Mesenteric fat pad (tissue), 1 donor: ENCODE measurements at places on chromosomes 1 and 21.

DNA sequence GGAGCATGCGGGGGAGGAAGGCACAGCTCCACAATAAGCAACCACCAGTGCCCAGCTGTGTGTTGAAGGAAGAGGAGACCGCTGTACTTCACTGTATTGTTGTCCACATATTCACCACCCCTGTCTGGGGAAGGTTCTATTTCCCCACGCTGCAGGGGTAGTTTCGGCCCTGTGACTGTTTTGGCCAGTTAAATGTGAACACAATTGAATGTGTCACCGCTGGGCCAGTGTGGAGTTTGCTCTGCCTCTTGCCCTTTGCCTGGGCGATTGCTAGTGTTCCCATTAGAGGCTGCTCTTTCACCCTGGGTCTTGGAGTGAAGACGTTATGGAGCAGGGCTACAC lies 32.6 kb downstream of the UBE4B start:
- no peak for DNase-seq

DNA sequence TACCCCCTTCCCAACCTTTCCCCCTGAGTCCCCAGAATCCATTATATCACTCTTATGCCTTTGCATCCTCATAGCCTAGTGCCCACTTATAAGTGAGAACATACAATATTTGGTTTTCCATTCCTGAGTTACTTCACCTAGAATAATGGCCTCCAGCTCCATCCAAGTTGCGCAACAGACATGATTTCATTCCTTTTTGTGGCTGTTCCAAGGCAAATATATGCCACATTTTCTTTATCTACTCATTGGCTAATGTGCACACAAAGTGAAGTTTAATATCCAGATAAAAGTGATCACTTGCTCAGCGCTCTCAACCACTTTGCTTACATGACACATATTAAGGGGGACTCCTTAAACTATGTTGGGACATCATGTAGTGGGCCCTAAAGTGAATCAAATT lies 72.4 kb upstream of the TIAM1 start:
- no peak for DNase-seq

DNA sequence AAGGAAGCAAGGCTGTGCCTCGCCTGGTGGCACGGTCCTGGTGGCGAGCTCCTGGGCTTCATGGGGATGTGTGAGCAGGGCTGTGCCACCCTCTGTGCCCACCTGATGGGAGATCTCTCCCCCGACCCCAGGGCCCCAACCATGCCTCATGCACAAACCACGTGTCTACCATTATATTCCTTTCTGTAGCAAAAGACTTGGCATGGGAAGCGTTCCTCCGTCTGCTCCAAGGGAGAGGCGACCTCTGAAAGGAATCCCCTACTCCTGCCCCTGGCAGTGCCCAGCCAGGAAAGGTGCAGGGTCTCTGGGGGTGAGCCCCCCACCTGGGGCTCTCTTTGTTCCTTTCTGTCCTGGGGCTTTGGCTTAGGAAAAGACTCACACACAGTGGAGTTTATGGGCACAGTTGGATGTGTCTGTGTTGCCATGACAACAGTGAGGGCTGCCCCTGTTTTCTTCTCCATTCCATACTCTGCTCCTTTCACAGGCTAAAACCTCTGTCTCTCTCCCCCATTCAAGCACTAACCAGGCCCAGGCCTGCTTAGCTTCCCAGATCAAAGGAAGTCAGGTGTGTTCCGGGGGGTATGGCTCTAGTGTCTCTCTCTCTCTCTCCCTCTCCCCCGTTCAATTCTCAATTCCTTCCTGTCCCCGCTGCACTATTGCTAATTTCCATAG lies 21.4 kb upstream of the LRRN2 start:
- DNase-seq = peak; percentile 67

DNA sequence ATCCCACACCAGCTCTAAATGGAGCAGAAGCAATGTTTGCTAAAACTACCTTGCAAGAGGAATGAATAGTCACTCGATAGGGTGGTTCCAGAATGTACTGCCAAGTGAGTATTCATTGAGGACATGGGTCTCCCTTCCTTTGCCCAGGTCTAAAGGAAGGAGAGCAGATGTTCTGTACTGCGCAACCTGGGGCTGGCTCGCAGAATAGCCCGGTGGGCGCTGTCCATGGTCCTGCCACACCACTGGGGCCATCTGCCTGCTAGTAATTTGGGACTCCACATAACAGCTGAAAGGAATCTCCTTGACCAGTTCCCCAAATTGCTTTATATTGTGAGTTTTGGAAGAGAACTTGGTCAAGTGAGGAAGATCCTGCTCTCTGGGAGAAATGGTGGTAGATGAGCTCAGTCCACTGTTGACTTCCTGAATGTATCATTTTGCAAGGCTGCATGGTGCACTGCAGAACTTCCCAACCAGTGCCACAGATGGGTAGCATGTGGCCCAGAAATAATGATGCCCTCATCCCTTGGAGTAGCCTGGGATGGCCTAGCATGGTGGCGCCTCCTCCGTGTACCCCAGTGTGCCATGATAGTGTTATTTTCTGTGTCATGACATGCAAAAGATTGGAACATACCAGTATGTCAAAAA lies 5.7 kb downstream of the SLC6A17 start:
- DNase-seq = no peak

DNA sequence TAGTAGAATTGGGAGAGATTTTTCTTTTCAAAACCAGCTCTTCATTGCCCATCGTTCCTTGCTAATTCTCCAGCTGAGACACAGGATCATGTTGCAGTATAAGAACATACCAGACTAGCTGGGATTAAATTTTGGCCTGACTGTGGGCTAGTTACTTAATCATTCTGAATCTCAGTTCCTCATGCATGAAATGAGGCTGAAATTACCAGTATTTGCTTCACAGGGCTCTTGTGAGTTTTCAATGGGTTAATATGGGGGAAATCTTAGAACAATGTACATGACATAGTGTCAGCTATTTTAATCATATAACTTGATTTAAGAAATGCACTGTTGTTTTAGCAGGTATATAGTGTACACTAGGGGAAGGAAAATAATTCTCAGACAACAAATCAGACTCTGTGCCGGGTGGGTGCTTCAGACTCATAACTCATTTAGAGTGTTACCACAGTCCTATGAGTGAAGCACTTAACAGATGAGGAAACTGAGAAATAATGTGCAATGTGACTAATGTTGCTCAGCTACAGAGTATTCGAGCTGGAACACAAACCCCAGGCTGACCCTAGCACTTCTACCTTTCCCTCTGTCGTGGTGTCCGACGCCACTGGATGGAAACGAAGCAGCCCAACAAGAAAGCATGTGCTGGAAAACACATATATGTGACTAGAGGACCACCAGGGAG lies 137.6 kb upstream of the SGIP1 start:
- no peak for DNase-seq

DNA sequence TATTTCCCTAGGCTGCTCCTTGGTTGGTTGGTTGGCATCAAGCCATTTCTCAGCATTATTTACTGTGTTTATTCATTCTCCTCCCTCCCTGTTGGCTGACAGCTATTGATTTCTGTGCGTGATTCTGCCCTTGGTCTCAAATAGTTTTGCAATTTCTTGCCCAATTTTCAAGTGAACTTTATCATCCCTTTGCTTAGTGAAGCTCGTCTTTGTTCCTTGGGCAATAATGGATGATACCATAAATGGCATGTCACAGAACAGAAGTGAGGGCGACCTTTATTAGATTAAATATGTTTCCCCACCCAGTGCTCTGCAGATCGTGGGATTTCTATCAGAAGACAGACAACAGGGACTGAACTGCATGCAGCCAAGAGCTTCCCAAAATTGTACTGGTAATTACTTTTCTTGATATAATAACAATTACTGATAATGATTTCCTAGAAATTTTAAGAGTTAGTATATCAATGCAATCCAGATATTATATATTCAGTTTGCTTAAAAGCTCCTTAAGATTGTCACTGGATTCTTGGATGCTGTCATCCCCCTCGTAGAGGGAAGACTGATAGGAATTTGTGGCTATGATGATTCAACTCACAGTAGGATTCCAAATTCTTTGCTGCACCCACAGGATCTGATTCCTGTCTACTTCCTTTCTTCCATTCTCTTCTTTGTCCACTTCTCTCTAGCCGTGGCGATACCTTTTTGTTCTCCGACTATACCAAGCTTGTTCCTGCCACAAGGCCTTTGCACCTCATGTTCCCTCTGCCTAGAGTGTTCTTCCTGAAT lies 122.1 kb upstream of the KAZN start:
- no peak for DNase-seq

DNA sequence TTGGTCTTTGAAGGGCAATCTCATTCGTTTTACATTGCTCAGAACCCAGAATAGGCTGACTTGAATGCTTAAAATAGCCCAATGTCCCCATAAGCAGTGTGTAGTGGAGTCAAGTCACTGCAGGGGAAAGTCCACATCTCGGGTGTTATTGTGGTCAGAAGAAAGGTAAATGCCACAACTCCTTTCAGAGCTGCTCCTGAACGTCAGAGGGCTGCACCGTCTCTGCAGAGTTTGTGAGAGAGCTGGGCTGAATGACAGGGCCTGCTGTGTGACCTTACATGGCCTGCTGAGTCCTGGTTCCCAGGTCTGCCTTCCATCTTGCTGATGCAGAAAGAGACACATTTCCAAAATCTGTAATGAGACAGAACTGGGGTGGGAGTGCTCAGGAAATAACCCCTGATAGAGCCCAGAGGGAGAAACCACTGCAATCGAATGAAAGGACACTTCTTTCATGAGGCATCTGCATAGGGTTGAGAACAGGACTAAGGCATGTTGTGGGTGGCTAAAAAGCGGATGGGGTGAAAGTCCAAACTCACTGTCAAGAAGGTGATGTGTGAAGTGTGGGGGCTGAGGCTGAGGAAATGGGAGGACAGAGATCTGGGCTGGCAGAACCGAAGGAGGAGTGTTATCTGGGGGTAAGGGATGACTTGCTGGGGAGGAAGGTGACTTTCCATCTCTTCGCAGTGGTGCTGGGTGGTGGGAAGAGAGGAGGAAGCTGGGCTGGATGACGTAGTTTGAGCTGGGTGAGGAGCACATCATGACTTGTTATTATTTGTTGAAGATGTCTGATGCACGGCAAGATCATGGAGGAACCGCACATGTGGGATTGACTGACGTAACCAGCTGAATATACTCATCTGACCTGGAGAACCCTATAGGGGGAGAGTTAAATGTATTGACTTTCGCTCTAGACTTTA lies 33.7 kb downstream of the XCL2 start:
- no peak for DNase-seq

- peak; percentile 12 for DNase-seq
Measured at GRCh38 chr1:226560243-226560642, 11.7 kb downstream of the STUM start.
